ENCODE measurements at places on chromosomes 3 and 15. TPM values are rescaled to one million over a fixed set of nuclear protein-coding genes. Genes with fewer than 3 reads are reported as not detected.

The GOLGA8T gene
- total RNA-seq = not detected

DNA sequence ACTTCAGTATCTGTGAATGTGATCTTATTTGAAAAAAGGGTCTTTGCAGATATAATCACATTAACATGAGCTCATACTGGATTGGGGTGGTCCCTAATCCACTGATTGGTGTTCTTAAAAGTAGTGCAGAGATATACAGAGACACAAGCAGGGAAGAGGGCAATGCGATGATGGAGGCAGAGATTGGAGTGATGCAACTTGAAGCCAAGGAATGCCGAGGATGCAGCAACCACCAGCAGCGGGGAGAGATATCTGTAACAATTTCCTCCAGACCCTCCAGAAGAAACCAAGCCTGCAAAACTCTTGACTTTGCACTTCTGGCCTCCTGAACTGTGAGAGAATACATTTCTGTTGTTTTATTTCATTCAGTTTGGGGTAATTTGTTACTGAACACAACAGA is 171.0 kb upstream of the MBNL1 start:
- no peak for DNase-seq

- peak; percentile 95 for DNase-seq
These were observed 14.2 kb downstream of the NR1D2 start for GRCh38 chr3:23959135-23959900.

GRCh38 chr3:48012659-48013058 is 3.6 kb downstream of the MAP4 start:
- DNase-seq = no peak

The TMEM158 gene
- total RNA-seq = 3.3 TPM

DNA sequence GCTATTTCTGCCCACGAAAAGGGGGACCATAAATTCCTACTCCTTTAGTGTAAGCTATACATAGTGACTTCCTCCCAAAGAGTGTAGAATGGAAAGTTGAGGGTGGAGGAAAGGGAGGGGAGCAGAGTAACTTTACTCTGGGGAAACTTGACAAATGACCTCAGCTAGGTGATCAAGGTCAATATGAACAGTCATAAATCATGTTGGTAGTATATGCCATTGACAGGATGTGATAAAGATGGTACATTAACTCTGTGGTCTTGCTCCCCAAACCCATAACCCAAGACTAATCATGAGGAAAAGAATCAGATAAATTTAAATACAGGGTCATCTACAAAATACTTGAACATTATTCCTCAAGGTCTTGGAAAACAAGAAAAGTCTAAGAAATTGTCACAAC is 18.6 kb downstream of the SETMAR start:
- no peak for DNase-seq

The FOXL2NB gene
- total RNA-seq = not detected

GRCh38 chr3:191087391-191087790 is 111.7 kb upstream of the OSTN start:
- DNase-seq = peak; percentile 38

- no peak for DNase-seq
These were observed 67.9 kb downstream of the CRTC3 start for GRCh38 chr15:90597577-90597976.

- no peak for DNase-seq
These were observed 214.6 kb downstream of the MEIS2 start for GRCh38 chr15:36885771-36886170.

- no peak for DNase-seq
These were observed 51.2 kb downstream of the THRB start for GRCh38 chr3:24443476-24443875.

GRCh38 chr3:138827222-138827621 is 7.5 kb downstream of the PIK3CB start:
- DNase-seq = no peak

The DBR1 gene
- total RNA-seq = 17.5 TPM

DNA sequence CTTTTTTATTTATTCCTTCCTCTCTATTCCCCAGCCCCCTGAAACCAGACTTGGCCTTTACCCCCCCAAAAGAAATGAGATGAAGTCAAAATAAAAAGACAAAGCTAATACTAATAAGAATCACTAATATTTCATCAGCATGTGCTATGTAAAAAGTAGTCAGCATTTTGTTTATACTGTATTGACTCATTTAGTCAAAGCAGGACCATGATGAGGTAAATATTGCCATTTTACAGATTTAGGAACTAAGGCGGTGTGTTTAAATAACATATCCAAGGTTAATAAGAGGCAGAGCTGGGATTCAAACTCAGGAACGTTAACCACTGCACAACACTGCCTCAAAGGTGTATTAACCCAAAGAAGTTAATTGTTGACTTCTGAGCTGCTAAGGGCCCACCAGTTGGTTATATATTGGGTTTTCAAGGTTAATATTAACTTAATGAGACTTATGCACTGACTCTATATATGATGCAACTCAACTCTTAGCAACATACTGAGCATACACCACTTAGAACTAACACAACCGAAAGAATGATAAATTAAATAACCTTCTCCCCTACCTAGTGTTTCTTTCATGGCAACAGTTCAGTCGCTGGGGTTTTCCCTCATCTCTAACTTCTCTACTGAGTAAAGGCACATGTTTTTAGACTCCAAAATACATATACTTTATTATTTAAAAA is 34.7 kb downstream of the FOXP1 start:
- DNase-seq = no peak

DNA sequence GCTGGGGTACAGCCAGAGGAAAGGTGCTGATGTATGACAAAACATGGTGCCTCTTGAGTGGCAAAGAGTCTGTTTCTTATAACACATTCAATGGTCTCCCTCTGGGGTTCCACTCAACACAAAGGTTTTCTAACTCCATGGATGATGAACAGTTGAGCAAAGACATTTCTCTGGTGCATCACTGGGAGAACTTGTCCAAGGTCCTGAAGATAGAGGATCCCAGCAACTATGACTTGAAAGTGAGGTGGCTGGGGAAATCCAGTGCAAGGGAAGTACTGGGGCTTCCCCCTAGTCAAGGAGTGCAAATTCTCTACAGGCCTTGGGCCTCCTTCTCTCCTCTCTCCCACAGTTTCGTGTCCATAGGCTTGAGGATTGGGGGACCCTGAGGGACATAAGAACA is 431.1 kb downstream of the WDR72 start:
- no peak for DNase-seq

- no peak for DNase-seq
These were observed 449 bp downstream of the ROBO1 start for GRCh38 chr3:79767194-79767904.

GRCh38 chr3:55327131-55327920 is 159.8 kb downstream of the WNT5A start:
- peak; percentile 95 for DNase-seq

DNA sequence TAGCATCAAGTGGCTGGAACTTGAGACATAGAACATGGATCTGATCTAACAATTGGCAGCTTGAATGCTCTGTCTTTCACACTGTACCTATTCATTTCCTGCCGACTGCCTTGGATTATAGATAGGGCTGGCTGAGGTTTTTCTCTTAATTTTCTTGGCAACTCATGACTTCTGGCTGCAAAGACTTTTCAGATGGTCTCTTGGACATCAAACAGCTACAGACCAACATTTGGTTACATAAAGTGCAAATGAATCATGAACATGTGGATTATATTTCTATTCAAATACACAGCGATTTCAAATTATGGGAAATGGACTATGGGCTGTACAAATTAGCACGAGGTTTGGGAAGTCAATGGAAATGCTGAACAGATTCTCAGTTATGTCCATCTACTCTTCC is 26.2 kb upstream of the IL16 start:
- no peak for DNase-seq

DNA sequence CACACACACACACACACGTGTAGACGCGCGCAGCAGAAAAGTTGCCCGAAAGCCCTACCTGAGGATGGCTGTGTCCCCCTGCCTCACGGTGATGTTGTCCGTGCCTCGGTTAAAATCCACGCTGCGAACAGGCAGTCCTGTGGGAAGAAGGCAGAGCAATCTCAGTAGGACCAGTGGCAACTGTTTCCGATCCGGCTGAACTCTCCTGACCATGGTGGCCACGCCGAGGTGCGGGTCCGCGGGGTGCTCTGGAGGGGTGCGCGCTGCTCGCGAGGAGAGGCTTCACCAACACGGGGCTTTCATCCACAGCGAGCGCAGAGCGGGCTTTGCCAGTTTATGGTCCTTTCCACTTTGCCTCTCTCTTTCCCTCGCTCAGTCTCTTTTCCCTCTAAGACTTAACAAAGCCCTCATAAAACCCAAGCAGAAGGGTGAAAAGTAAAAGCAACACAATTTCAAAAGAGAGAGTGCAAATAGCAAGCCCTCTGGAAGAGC is 422 bp downstream of the LSAMP start:
- no peak for DNase-seq

DNA sequence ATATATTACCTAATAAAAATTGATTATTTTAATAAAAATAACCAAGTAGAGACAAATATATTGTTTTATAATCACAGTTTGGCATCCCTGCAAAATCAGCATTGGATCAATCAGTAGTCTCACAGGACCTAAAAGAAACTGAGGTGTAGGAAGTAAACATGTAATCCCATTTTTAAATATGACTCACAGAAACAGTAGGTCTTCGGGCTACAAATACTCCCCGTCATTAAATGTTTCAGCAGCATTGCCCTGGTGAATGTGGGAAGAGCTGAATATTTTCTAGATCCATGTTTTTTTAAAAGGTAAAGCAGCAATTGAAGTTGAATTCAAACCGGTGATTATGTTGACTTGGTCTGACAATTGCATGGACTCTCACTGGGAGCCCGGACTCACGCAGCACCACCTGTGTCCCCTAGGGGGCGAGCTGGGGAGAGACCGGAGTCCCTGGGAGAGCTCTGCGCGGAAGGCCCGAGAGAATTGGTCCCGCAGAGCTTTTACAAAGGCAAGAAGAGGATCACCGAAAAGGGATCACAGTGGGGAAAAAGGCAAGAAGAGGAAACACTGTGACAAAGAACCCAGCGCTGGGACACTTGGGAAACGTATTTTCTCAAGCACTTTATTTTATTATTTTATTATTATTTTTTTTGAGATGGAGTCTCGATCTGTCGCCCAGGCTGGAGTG is 17.2 kb upstream of the USP3 start:
- peak; percentile 61 for DNase-seq

GRCh38 chr3:66344391-66344811 is 123.6 kb downstream of the SLC25A26 start:
- no peak for DNase-seq

DNA sequence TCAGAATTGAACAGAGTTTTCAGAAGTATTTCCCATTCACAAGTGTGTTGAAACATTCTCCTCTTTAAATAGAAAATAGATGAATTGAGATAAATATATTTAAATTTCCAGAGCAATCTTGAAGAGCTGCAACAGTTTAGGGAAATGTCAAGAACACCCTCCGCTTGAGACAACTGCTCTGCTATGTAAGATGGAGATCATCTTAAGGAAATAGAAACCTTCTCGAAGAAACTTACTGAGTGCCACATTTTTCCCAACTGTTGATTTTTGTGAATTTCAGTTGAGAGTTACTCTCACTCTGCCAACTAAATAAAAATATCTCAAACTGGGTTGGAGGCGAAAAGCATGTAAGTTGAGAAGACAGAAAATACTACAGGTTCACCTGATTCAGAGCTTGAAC is 78.0 kb downstream of the SUCLG2 start:
- DNase-seq = no peak

GRCh38 chr15:93131485-93132095 is 42.6 kb upstream of the RGMA start:
- DNase-seq = no peak

DNA sequence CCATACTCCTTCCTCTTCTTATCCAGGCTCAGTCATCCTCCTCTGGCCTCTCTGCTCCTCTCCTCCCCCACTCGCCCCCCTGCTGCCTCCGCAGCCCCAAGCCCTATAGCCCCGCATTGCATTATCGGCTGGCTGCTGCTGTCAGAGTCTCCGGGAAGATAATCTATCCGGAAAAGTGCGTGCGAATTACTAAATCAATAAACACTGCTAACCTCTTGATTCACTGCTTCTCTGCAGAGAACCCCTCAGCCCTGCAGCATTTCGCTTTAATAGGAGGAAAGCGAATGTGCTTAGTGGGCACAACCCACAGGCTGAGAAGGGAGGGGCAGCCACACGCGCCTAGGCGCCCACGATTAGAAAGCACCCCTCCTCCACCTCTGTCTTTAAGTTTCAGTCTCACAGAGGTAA is 167.6 kb downstream of the ABHD5 start:
- DNase-seq = peak; percentile 63

GRCh38 chr15:73074241-73074640 is 22.0 kb downstream of the NEO1 start:
- no peak for DNase-seq

GRCh38 chr3:133268726-133269134 is 131.1 kb upstream of the BFSP2 start:
- DNase-seq = no peak

The ANKUB1 gene
- total RNA-seq = not detected

The LRRIQ4 gene
- not detected for total RNA-seq

The CASR gene
- total RNA-seq = not detected

- DNase-seq = no peak
These were observed 81.0 kb downstream of the USP13 start for GRCh38 chr3:179733797-179734196.

DNA sequence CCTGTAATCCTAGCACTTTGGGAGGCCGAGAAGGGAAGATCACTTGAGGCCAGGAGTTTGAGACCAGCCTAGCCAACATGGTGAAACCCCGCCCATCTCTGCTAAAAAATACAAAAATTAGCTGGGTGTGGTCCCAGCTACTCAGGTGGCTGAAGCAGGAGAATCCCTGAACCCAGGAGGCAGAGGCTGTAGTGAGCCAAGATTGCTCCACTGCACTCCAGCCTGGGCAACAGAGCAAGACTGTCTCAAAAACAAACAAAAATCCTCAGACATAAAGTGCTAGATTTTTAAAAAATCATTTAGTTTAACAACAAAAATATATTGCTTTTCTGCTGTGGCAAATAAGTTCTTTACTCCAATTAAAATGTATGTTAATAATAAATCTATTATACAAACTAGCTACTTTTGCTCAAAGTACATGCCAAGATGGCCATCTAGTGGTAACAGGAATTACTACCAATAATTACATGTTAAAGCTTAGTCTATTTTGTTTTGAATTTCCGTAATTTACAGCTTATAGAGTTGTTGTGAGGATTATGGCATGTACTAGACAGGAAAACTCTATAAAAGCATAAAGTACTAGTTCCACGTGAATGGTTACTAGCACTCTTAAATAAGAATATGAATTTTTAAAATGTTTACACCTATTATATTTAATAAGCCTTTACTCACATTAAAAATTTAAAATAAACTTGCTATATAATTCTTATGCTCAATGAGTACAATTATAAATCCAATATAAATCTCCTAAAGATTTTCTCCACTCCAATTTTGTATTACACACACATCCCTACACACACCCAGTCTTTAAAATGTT is 39.0 kb downstream of the GABPB1 start:
- peak; percentile 68 for DNase-seq

GRCh38 chr3:26997226-26997625 is 372.0 kb downstream of the NEK10 start:
- no peak for DNase-seq

- no peak for DNase-seq
These were observed 3.1 kb downstream of the HHATL start for GRCh38 chr3:42699511-42699971.

DNA sequence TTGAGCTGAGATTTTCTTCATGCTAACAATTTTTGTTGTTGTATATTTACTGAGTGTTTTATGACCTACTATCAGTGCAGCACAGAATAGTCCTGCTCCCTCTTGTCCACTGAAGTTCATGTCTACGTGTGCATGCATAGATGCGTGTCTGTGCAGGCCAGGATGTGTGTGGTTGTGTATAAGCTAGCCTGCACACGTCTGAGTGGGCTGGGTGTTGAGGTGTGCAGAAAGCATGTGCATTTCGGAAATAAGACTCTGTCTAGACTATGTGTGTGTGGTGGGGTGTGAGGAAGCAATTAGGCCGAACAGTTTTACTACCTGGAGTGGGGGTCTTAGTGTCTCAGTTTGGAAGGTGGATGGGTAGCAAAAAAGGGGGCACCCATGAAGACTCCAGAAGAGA is 39.2 kb downstream of the ATP2B2 start:
- no peak for DNase-seq
